ENCODE measurements at places on chromosomes 3 and 15. TPM values are rescaled to one million over a fixed set of nuclear protein-coding genes. Genes with fewer than 3 reads are reported as not detected.

The COLQ gene
- 2.9 TPM for total RNA-seq

The PARP14 gene
- total RNA-seq: 36.5 TPM

The GASK1A gene
- total RNA-seq: 19.2 TPM

- no peak for DNase-seq
Observed at GRCh38 chr3:192487033-192487432, 240.3 kb downstream of the FGF12 start.

GRCh38 chr3:194294199-194294894 is 56.8 kb downstream of the CPN2 start:
- no peak for DNase-seq

DNA sequence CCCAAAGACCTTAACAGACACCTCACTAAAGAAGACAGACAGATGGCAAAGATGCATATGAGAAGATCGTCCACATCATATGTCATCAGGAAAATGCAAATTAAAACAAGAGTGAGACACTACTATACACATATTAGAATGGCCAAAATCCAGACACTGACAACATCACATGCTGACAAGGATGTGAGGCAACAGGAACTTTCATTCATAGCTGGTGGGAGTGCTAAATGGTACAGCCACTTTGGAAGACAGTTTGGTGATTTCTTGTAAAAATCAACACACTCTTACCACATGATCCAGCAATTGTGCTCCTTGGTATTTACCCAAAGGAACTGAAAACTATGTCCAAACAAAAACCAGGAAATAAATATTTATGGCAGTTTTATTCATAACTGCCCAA is 17.6 kb downstream of the CHDH start:
- no peak for DNase-seq

- DNase-seq: no peak
Observed at GRCh38 chr3:122374034-122374433, 9.0 kb downstream of the MIX23 start.

- DNase-seq: no peak
Observed at GRCh38 chr3:98977520-98977919, 76.0 kb upstream of the DCBLD2 start.

- DNase-seq: no peak
Observed at GRCh38 chr3:37450561-37450960, 276.2 kb upstream of the LRRFIP2 start.

- DNase-seq: no peak
Observed at GRCh38 chr3:17050071-17050470, 165.3 kb downstream of the PLCL2 start.

GRCh38 chr3:62708638-62709373 is 166.4 kb downstream of the CADPS start:
- DNase-seq: no peak

DNA sequence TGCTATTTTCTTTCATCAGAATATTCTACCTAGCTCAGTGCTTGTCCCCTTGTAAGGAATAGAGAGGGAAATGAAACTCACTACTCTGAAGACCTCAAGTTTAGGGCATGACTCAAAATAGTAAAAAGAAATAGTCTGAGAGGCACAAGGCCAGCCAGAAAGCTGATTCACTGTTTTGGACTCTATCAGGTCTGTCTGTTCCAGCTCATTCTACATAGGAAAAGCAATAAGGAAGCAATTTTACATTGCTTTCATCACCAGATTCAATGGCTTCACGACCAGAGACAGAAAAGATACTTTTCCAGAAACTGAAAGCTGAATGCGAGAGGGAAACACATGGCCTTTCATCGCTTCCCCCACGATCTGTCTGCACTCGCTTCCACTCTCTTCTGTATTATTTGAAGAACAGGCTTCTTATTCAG is 276.0 kb downstream of the GBE1 start:
- DNase-seq: no peak

DNA sequence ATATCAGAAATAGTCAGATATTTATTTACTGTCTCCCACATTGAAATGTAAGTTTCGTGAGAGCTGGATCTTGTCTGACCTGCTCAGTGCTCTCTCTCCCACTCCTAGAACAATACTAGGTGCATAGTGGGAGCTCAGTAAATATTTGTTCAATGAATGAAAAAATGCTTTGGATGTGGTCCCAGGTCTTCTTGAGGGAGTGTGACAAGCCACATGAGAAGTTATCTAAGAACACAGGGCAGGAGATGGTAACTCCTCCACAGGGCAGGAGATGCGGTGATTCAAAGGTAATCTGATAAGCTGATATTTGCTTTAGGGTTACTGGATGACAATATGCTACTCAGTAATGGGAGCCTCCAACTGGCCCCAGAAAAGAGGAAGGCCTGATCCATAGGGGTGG is 25.8 kb upstream of the PLA2G4E start:
- peak; percentile 65 for DNase-seq

- DNase-seq: no peak
Observed at GRCh38 chr3:157387708-157388435, 48.8 kb upstream of the PTX3 start.

- DNase-seq: no peak
Observed at GRCh38 chr3:155070932-155071387, 9.2 kb upstream of the MME start.

GRCh38 chr3:46092702-46093080 is 65.4 kb upstream of the XCR1 start:
- DNase-seq: no peak

DNA sequence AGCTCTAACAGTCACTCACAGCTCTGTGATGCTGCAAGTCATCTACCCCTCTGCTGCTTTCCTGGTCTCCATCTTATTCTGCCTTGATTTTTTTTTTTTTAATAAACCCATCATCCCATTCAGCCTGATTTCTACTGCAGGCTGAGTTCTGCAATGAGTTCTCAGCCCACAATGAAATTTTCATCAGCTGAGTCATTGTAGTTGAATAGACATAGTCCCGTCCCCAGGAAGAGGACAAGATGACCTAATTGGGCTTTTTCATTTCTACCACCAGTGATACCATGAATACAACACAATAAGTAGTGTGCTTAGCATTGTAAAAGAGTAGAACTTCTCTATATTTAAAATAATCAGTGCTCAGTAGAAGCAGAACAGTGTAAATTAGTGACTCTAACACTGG is 59.3 kb downstream of the C3orf85 start:
- no peak for DNase-seq

DNA sequence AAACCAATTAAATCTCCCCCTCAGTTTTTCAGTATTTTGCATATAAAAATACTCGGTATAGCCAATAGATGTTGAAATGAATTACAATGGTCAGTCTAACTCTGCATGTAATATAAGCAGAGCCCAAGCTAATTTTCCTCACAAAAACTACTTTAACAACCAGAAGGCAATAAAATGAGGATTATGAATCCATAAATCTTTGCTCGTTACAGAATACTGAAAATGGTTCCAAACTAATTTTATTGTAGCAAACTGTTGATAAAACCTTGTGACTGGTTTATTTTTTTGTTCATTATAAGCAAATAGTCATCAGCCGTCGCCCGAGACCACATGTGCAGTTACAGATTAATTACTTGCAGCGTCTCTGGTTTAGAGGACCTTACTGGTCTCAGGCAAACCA is 183.2 kb downstream of the SSR3 start:
- DNase-seq: no peak

- DNase-seq: peak; percentile 41
Observed at GRCh38 chr3:10950476-10951294, 41.9 kb upstream of the SLC6A1 start.

- no peak for DNase-seq
Observed at GRCh38 chr3:156548041-156548687, 6.8 kb downstream of the SSR3 start.

DNA sequence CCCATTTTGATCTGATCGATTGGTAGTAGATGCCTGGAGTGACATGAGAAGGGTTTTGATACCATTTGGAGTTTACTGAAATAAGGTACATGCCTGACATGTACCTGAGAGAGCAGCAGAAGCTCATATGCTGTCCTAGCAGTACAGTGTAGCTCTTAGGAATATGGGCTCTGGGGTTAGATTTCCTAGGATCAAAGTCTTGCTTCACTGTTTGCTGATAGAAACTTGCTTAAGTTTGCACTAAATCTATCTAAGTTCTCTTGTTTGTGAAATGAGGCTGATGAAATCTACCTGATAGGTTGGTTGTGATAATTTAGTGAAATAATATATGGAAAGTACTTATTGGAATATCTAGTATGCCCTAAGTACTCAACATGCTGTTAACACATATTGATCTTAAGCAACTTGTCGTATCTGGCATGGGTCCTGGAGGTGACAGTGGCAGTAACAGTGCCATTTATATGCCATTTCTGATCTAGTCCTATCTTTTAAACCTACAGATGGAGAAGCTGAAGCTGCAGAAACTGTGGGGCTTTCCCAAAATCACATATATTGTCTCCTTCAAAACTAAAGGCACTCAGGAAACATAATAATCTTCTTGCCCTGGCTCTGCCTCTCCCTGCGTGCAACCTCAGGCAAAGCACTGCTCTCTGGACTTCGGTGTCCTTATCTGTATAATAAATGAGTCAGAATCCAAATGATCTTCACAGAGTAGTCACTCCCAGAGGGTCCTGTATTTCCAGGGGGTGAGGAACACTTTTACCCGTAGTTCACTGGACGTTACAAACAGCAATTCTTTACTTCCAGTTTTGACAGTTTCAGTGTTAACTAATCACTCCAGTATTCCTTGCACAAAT is 223.6 kb upstream of the SETMAR start:
- no peak for DNase-seq

DNA sequence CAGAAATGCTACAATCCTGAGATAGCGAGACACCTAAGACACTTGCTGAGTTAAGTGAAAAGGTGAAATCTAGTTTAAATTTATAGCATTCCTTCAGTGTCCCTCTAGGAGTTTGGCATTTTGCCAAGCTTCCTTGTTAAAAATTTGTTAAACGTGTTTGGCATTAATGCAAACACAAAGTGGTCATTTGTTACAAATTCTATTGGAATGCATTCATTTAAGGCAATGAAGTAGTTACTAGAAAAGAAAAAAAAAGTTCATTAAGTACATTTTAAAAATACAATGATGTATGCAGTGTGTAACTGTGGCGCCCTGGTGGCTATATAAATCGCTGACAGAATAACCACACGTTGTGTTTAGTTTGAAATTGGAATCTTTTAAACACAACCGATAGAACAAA is 31.3 kb upstream of the WNT5A start:
- DNase-seq: no peak

DNA sequence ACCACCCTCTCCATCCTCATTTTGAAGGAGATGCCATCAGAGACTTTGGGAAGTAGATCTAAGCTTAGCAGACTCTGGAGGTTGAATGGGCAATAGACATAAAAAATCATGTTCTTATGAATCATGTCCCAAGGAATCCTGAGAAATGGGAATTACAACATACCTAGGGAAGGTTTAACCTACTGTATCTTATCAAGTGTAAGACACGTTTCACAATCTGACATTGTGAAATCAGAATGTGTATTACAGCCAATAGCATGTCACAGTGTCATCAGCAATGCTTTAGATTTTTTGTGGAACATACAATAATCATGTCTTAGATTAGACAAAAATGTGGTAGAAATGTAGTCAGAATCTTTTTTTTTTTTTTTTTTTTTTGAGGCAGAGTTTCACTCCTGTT is 332.4 kb upstream of the TLE3 start:
- DNase-seq: no peak

- no peak for DNase-seq
Observed at GRCh38 chr15:60889006-60889405, 340.1 kb downstream of the RORA start.
